NCI-H460 (cell line): ENCODE measurements at places on chromosomes 6 and 20.

DNA sequence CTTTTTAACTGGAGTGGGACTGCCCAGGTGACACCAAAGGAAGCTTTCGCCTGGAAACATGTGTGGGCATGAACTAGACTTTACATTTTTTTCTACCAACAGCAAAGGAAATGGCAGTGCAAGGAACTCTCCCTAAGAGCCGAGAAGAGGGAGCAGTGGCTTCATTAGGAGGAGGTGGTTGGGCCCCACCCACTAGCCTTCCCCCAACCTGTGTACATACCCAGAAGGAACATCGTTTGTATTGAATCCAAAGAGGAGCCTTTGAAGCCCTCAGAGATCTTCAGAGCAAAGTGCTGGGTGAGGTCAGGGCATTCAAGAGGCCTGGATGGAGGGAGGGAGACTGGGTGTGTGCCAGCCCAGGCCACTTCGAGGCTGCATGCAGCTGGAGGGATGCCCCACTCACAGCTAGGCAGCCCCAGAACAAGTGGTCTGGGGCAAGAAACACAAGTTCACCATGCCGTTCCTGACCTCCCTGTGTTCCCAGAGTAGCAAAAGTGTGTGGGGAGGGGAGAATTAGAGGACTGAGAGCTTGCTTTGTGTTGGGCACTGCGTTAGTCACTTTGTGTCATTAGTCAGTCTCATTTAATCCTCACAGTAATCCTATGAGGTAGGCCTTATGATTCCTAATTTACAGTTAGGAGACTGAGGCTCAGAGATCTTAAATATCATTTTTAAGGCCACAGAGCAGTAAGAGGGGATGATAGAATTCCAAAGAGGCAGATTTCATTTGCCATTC, 191.6 kb upstream of the SUPT3H start:
- no peak for DNase-seq

GRCh38 chr6:125814481-125814880, 23.7 kb downstream of the NCOA7 start:
- no peak for DNase-seq

- no peak for DNase-seq
Observed at GRCh38 chr6:120869397-120869796, 464.9 kb downstream of the TBC1D32 start.

- DNase-seq: no peak
Observed at GRCh38 chr20:10012464-10012863, 22.3 kb upstream of the ANKEF1 start.

DNA sequence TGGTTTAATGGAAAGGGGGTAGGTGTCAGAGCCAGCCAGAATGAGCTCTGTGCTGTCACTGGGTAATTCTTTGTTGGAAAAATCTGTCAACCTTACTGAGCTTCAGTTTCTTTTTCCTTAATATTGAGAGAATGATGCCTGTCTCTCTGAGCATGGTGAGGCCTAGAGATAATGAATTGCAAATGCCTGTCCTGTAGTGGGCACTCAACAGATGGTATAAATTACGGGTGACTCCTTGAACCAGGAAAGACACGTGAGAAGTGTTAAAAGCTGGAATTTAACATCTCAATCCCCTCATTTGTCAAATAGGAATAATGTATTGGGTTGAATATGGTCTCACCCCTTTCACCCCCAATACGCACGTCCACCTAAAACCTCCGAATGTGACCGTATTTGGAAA, 74.9 kb downstream of the ADTRP start:
- DNase-seq: no peak

DNA sequence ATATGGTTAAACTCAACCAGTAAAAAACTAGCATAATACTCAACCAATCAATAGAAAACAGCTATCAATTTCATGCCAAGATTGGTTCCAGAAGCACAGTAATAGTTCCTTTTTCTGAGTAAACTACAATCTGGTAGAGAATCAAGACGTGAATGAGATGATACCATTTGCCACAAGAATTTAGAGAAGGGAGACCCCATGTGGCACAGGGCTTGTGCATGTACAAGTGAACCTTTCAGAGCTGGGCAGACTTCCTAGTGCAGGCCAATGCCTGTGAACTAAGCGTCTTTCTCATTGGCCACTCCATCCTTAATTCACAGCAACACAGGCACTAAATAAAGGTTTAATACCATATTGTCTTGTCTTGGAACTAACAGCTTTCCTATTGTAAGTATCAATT, 213.5 kb downstream of the RFPL4B start:
- DNase-seq: no peak

DNA sequence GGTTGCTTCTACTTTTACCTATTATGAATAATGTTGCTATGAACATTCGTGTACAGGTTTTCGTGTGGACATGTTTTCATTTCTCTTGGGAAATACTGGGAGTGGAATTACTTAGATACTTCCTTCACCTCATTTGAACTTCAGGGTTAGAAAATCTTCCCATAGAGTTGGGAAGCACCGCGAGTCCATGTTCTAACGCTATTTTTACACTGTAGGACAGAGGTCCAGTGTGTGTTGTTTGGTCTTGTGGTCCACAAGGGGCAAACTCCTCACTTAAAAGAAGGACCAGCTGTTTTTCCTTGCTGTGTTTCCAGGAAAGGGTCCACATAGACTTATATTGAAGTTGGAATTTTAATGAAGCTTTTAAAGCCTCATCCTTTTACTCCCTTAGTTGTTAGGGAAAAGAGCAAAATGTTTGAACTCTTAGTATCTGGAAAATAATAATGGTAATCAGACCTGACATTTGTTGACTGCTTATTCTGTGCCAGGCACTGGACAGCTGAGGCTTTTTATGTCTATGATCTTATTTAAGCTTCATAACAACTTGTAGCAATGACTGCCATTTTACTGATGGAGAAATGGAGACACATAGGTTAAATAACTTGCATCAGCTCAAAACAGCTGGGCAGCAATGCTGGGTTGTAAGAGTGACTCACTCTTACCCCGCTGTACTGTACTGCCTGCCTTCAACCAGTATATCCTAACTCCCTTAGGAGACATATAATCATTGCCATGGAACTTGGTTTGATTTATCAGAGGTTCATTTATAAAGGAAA, 52.0 kb downstream of the CDC5L start:
- DNase-seq: no peak

DNA sequence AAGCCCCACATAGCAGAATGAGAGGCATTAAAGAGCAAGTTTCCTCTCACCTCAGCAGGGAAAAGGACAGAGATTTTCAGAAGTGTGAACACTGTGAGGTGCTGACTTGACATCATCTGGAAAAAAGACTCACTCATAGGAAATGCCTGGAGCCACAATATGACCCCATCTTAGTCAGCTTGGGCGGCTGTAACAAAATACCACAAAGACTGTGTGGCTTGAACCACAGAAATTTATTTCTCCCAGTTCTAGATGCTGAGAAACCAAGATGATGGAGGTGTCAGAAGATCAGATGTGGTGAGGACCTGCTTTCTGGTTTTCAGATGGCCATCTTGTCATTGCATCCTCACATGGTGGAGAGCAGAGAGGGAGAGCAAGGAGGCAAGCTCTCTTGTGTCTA, 253.1 kb downstream of the ADGB start:
- no peak for DNase-seq

- no peak for DNase-seq
Observed at GRCh38 chr20:31922181-31922580, 29.7 kb downstream of the PDRG1 start.

GRCh38 chr6:3417473-3417872, 39.4 kb downstream of the SLC22A23 start:
- DNase-seq: no peak

DNA sequence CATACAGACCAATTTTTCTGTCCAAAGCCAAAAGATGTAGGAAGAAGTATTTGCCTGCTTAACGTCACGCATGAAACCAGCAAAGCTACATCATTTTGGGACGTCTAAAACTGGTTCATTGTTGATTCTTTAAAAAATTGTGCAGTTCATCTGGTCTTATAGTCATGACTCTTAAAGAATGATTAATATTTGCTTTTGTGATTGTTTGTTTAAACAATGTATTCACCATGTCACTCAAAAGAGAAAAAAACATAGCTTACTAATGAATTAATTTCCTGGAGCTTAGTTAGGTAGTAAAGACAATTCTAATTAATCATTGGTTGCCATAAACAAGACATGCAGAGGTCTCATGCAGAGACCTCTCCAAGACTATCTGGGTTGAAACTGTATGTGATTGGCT, 157.3 kb downstream of the RPS12 start:
- no peak for DNase-seq

- DNase-seq: no peak
Observed at GRCh38 chr6:80535914-80536565, 429.6 kb downstream of the BCKDHB start.

- no peak for DNase-seq
Observed at GRCh38 chr6:25301362-25301761, 22.2 kb downstream of the CARMIL1 start.

DNA sequence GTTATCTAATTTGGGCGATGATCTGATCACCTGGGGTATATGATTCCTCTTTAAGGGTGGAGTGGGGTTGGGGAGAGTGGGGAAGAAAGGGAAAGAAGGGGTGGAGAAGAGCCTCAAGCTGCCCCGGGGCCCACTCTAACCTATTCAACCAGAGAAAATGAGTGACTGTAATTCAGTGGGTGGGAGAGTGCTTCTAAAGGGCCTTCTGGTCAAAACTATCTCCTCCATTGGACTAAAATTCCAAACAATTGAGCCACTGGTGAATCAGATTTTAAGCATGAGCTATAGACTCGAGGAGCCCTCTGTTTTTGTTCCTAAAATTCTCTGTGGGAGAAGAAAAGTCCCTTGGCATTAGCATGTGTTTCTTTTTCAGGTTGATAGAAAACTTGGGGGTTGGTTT, 296.8 kb downstream of the CLIC5 start:
- DNase-seq: no peak

DNA sequence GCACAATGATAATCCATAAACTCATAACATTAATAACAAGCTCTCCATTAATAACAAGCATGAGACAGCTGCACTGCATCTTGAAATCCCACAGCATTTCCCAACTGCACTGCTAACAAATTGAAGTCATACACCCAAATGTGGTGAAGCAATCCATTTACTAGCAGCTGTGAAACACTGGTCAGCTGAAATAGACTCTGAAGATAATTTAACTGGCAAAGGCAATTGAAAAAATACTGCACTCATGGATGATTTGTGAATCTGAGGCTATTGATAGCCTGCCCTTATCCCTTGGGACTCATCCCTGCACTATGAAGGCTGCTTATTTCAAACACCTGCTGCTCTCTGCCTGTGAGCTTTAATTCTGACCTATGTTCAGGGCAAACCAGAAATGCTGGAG, 49.1 kb upstream of the PLCB1 start:
- no peak for DNase-seq

DNA sequence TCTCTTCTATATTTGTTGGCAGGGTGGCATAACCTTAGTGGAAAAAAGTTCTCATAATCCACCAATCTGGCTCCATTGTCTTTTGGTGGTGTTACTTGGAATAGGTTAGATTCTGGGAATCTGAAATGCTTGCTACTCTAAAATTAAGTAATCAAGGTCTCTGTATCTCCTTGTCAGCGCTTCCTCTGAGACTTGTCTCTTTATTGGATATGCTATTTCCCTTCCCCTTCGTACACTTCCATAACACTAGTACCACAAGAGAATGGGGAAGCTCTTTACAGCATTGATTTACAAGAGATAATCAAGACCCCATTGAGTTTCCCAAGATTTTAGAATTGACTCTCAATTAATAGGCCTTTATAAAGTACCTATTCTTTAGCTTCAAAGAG, 280.2 kb downstream of the ADGB start:
- DNase-seq: no peak

GRCh38 chr6:109429496-109429895, 10.9 kb downstream of the PPIL6 start:
- DNase-seq: no peak

GRCh38 chr6:155645325-155645724, 189.7 kb upstream of the NOX3 start:
- no peak for DNase-seq

DNA sequence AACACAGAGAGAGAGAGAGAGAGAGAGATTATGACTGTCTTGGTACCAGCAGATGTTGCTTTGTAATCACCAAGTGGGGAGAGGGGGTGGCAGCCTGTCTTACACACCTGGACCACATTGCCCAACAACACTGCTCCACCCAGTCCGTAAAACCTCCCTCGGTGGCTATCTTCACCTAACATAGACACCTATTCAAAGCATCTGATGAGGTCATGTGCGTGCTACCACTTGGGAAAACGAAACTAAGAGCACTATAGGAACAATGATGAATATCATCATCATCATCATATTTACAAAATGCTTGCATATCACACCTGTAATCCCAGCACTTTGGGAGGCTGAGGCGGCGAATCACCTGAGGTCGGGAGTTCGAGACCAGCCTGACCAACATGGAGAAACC, 24.1 kb upstream of the SALL4 start:
- no peak for DNase-seq

DNA sequence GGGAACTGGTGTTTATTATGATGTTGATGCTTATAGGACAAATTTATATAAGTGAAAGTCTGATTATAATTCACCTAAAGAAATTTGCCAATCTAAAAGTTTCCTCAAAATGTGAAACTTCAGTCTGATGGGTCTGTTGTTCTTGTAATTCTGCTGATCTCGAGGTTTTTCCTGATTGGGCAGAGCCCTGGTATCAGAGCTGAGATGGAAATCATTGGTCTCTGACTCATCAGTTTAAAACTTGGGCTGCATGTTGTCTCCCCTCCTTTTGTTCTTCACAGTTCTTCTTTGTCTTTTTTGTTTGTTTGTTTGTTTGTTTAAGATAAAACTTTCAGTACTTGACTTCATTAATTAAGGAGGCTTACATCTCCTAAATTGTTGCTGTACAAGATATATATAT, 5.9 kb downstream of the SMAP1 start:
- no peak for DNase-seq

DNA sequence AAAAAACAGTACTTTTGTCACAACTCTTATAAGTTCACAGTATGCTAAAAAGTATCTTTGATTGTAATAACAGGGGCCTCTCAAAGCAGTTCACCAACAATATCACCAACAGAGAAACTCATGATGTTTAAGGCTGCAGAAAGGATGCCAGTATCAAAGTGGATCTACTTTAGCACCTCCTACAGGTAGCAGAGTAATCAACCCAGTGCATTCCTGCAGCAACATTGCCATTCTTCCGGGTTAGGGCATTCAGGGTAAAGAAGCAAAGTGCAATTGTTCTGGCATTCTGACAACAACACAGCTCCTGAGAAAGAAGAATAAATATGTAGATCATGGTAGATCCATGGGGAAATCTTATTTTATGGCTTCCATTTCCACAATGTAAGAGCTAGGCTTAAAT, 7.6 kb upstream of the SLC17A4 start:
- no peak for DNase-seq

GRCh38 chr6:90508753-90509152, 78.1 kb downstream of the MAP3K7 start:
- DNase-seq: no peak

GRCh38 chr20:42957018-42957703, 232.5 kb downstream of the PTPRT start:
- no peak for DNase-seq

DNA sequence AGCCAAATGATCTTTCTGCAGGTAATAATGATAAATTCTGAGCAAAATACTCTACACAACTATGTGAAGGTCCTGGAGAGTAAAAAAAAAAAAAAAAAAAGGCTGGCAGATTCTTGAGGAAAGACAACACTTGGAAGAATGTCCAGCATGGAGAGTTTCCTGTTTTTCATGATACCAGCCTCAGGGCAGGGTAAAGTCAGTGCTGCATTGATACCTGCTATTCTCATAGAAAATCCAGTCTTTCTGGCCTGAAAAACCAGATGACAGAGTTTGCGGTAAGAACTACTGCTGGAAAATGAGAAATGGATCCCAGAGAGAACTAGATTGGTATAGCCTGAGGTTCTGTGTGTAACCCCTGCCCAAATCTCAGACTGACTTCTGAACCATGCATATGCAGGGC, 89.1 kb downstream of the AFG1L start:
- no peak for DNase-seq
